ENCODE measurements at places on chromosomes 11 and 22. TPM values are rescaled to one million over a fixed set of nuclear protein-coding genes. Genes with fewer than 3 reads are reported as not detected.
A peak's percentile ranks its signal among the peaks of the same experiment; 100 is the strongest.

The LDHAL6A gene
- 0.59 TPM for total RNA-seq

The PLEKHA7 gene
- total RNA-seq: 59.7 TPM

- H3K27ac ChIP-seq: no peak overlapping the region
- H3K36me3 ChIP-seq: no peaks in the 10 kb centered on the region
- no peaks in the 10 kb centered on the region for H3K27me3 ChIP-seq
These were observed 81.3 kb downstream of the CLPB start for GRCh38 chr11:72352859-72353551.

The ROBO4 gene
- not detected for total RNA-seq

The CNGA4 gene
- 0.56 TPM for total RNA-seq

GRCh38 chr22:24205438-24206195 lies 24.3 kb downstream of the SUSD2 start:
- H3K36me3 ChIP-seq: no peaks in the 10 kb centered on the region
- H3K27me3 ChIP-seq: no peaks in the 10 kb centered on the region
- H3K27ac ChIP-seq: peak overlapping the region; percentile 70
- H3K4me3 ChIP-seq: no peak overlapping the region

All from Caco-2 (cell line).